Activated CD8-positive, alpha-beta memory T cell treated with anti-CD3 and anti-CD28 coated beads for 24 hours (primary cell): ENCODE measurements at places on chromosomes 16 and 17.

GRCh38 chr17:15894913-15895658, 49.8 kb upstream of the ADORA2B start:
- no peak for DNase-seq

DNA sequence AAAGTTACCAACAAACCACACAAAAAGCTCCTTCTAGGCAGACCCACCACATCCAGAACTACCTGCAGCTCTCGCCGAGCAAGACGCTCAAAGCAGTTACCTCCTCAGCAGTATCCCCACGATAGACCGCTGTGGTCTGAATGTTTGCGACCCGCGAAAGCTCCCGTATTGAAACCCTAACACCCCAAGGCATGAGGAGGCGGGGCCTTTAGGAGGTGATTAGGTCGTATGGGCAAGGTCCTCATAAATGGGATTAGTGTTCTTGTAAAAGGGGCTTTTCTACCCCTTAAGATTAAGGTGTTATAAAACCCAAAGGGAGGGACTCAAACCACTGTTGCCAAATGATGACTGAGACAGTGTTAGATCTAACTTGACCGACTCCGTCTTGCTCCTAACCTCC, 19.0 kb upstream of the RPH3AL start:
- no peak for DNase-seq

DNA sequence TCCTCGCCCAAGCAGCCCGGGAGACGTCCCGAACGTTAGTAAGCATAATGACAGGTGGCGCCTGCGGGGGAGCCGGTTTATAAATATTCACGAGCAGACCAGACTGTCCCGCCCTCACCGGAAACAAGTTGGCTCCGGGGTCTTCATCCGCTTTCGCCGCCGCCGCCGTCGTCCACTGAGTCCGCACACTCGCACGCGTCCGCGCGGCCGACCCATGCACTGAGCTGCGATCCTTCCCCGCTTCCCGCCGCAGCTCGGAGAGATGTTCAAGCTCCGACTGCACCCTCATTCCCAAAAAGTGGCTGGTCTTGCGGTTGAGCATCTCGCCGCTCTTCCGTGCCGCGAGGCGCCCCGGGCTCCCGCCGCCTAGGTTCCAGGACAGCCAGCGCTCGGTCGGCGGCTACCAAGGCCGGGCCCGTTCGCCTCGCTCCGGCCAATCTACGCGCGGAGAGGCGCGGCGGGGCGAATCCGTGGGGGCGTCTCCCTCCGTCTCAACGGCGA, 385 bp downstream of the CFAP119 start:
- peak; percentile 76 for DNase-seq

DNA sequence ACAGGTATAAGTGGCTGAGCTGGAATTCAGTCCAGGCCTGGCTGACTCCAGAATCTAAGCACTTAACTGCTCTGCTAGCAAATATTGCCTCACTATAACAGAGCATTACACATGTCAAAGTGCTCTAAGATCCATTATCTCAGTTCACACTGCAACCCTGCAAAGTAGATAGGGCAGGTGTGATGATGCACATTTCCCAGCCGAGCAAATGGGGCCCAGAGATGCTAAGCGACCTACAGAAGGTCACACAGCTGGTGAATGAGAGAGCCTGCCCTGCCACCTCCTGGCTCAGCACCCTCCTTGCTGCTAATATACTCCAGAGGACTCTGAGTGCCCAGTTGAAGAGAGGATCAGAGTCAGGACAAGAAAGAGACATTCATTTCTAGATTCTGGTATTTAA, 73.6 kb upstream of the CCL1 start:
- DNase-seq: no peak

GRCh38 chr17:4582101-4582501, 2.2 kb upstream of the SMTNL2 start:
- no peak for DNase-seq

GRCh38 chr16:48547530-48547929, 62.5 kb downstream of the N4BP1 start:
- DNase-seq: peak; percentile 38

DNA sequence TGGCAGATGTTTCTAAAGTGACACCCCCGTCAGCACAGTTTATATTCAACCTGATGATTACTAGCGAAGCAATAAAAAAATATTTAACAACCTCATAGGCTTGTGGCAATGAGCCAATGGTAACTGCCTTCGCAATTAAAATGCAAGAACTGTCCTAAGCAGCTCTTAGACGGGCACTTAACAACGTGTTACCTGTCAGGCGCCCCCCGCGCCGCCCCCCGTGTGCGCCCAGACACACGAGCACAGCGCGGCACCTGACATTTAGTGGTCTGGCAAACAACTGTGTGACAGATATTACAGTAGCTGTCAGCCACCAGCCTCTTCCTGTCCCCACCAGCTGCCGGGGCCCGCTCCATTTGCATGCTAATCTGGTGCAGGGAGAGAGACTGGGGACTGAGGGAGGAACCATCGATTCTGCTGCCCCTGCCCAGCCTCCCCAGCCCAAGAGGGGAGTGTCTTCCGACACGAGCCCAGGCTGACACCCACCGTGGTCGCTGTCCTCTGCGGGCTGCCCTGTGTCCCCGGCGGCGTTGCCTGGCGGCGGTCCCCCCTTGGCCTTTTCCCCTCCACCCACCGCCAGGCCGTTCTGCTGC, 12.7 kb downstream of the NDUFAF8 start:
- DNase-seq: no peak

DNA sequence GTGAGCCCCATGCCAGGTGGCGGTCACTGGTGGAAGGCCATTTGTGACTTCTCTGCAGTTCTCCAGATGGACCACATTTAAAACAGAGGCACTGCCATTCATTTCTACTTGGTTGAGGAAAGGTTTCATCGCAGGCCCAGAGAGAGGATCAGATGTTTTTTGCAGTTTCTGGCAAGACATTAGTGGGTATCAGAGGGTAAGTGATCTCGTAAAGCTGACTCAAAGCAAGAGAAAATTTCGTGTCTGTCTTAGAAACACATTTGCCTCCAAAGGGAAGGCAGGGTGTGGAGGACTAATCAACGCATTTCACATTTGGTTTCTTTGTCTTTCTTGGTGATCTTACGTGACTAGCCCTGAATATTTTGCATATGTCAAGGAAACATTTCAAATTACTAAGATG, 81.8 kb downstream of the PRKCB start:
- DNase-seq: no peak

- DNase-seq: no peak
These were observed 9.2 kb downstream of the CHD3 start for GRCh38 chr17:7897773-7898172.

GRCh38 chr17:40291281-40291664, 3.6 kb downstream of the CDC6 start:
- no peak for DNase-seq

DNA sequence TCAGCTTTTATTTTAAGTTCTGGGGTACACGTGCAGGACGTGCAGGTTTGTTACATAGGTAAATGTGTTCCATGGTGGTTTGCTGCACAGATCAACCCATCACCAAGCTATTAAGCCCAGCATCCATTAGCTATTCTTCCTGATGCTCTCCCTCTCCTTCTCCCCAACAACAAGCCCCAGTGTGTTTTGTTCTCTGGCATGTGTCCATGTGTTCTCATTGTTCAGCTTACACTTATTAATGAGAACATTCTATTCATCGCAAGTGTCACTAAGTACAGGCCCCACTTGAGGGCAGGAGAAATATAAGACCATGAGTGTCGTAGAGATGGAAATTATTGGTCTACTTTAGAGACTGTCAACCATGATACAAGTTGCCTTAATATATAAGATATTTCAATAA, 615.1 kb downstream of the CDH8 start:
- no peak for DNase-seq

DNA sequence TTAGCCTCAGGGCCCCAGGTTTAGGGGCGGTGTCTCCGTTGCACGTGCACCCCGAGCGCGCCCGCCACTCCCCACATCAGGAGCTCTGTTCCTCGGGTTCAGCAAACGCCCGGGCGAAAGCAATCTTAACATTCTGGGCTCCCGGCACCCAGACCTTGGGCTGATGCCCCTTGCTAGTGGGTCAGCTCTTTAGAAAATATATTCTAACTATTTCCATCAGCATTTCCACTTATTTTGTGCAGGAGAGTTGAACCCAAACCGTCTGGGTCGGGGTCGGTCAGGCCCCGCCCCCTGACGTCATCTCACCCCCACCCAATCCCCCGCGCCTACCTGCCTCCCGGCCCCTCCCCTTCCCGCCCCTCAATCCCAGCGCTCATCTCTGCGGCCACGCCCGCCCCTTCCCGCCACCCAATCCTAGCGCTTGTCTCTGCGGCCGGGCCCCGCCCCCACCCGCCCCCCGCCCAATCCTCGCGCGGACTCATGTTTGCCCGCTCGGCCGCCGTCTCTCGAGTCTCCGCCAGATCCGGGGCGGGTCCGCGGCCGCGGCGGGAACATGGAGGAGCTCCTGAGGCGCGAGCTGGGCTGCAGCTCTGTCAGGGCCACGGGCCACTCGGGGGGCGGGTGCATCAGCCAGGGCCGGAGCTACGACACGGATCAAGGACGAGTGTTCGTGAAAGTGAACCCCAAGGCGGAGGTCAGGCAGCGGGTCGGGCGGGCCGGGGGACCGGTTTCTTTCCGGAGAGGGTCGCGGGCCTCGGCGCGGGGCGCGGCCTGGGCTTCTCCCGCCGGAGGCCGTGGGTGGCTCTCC, at the start of gene FN3KRP:
FN3KRP (plus strand) TSS at position 504 of the 808 bp plus-strand sequence; CDS start at position 554, 50 bp downstream.
- DNase-seq: peak; percentile 92

- no peak for DNase-seq
These were observed 59.1 kb upstream of the SMIM36 start for GRCh38 chr17:55570391-55570790.

GRCh38 chr17:66541461-66542128, 239.2 kb downstream of the PRKCA start:
- DNase-seq: peak; percentile 54
